ENCODE measurements at places on chromosomes 5 and 9.

GRCh38 chr5:134070725-134071613 lies 43.5 kb upstream of the TCF7 start:
- DNase-seq, result peak; percentile 24

DNA sequence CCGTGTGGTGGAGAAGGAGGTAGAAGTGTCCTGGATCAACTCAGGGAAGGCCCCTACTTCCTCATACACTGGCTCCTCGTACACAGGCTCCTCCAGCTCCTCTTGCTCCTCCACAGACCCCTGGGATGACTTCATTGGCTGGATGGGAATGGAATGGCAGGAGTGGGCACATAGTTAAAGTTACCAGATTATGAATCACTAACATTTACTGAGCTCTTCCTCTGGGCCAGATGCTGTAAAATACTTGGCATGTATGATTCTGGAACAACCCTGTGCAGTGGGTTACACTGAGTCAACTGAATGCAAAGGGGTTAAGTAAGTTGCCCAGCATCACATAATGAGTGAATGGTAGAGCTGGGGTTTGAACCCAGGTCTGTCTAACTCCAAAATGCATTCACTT lies 3.1 kb upstream of the FCHSD1 start:
- peak; percentile 67 for DNase-seq

GRCh38 chr5:54718656-54719055 lies 201.1 kb downstream of the SNX18 start:
- peak; percentile 52 for DNase-seq

- DNase-seq, result peak; percentile 64
These were observed 99.3 kb downstream of the GDNF start for GRCh38 chr5:37740331-37741066.

DNA sequence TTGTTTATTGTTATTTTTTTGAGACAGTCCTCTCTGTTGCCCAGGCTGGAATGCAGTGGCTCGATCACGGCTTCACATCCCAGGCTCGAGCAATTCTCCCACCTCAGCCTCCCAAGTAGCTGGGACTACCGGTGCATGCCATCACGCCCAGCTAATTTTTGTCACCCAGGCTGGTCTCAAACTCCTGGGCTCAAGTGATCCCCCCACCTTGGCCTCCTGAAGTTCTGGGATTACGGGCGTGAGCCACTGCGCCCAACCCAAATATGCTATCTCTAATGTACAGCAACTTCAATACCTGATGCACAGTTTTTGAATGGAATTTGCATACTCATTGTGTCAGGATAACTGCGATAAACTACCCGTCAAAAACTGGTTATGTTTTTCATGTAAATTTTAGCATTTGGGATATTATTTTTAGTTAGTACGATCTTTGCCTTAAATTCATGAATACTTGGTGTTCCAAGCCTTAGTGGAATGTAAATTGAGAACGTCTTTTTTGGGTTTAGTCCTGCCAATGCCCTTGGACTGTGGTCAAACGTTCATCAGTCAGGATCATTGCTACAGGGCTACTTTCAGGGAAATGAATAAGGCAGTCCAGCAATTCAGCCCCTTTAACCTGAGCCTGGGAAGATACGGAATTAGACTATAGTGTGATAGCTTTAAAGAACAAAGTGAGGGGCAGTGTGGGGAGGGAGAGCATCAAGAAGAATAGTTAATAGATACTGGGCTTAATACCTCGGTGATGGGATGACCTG lies 4.4 kb downstream of the UGCG start:
- DNase-seq, result no peak

GRCh38 chr9:98427491-98427890 lies 172.0 kb upstream of the TBC1D2 start:
- DNase-seq, result no peak

GRCh38 chr5:128844354-128844923 lies 120.8 kb upstream of the SLC27A6 start:
- DNase-seq, result peak; percentile 58

DNA sequence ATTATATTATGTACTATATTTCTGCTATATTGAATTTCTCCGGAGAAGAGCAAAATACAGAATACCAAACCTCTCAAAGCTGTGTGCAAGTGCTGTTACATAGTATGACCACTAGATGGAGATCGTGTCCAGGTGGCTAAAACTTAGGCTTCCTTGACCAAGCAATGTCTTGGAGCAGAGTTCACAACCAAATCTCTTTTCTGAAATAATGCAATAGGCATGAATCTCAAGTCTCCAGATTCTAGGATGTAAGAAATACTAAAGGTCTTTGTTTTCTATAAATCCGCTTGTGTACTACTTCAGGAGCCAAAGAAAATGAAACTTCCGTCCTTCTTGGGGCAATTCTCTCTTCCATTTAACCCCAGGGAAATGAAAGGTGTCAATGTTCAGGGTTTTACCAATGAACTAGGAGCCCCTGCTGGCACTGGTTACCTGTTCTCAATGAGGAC lies 181.5 kb upstream of the RAI14 start:
- DNase-seq, result peak; percentile 58

DNA sequence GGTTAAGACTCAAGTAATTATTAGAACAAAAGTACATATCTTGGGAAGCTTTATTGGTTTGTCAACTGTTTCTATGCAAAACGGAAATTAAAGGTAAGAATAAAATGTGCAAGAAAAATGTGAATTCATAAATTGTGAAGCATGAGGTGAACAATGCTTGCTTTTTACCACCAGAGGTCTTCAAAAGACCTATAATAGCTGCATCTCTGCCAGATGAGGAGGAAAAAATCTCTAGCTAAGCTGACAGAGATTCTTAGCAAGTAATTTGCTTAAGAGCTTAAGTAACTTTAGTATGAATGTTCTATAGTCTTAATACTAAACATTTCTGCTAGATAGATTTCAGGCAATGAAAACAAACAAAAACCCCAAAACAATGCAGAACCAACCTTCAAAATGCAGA lies 54.1 kb downstream of the MRPS30 start:
- peak; percentile 44 for DNase-seq

GRCh38 chr5:65895891-65896290 lies 30.5 kb upstream of the ERBIN start:
- no peak for DNase-seq

DNA sequence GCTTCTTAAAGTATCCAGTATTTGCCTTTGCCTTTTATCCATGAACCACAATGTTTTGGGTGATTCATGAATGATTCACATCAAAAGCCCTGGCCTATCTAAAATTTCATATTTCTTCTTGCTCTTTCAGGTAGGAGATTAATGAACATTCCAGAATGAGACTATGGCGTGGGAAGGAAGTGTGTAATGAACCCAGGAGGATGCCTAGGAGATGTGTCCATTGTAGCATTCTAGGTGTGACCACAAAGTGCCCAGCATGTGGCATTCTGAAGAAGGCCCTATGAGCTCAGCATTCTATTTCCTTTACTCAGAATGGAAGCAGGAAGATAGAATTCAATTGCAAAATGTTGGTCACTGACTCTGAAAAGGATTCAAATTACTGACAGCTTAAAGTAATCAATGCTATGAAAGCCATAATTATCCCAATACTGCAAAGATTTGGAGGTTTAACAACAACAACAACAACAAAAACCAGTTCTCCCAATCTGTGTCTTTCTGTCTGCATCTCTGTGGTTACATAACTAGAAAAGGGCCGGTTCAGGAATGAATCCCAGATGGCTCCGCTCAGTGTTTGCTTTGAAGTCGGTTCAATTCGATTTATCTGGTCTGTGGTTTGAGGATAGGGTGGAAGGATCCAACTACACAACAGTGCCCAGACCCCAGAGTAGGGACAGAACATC lies 126.7 kb downstream of the FOXD1 start:
- peak; percentile 98 for DNase-seq

DNA sequence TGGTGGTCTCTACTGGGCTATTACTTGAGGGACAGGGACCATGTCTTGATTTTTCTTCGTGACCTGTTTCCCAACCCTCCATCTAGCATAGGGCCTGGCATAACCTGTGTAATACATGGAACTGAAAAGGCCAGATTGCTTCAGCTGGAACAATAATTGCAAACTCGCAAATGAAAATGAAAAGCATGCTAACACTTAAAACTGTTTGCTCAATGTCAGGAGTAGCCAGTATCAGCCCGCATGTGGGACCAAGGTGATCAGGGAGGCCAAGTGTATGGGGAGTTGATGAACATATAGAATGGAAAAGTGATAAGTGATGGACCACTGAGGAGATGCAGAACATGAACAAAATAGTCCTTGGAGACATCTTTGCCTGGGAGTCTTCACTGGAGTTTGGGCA lies 25.2 kb downstream of the GLRX start:
- DNase-seq, result no peak

DNA sequence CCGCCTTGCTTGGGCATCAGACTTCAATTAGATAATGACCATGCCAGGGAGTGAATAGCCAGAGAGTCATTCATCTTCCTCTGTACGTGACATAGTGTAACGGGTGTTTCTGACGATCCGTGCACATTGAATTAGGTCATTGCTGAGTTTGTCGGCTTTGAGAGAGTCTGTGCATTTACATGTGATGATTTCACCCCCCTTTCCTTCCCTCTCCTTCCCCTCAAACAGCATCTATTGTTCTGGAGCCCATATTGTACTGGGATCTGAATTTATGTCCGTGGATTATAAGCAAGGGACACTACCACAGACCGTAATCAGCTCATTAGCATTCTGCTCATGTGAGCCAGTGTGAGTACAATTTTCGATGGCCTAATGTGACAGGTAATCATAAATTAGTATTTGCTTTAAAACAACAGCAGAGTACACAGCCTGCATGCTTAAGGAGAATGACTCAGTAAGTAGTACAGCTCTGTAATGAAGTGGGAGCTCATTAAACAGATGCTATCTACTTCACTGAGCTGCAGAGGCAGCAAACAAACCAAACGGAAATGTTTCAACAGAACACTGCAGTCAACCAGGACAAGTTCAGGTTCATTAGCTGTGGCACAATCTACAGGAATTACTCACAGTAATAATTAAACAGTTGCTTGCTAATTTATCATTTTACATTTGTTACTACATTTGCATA lies 302.1 kb downstream of the CSNK1G3 start:
- peak; percentile 49 for DNase-seq

Data from astrocyte of the spinal cord (primary cell).